ENCODE measurements at places on chromosomes 7 and 10.

GRCh38 chr7:95691464-95691863 is 80.9 kb upstream of the DYNC1I1 start:
- no peak for DNase-seq

DNA sequence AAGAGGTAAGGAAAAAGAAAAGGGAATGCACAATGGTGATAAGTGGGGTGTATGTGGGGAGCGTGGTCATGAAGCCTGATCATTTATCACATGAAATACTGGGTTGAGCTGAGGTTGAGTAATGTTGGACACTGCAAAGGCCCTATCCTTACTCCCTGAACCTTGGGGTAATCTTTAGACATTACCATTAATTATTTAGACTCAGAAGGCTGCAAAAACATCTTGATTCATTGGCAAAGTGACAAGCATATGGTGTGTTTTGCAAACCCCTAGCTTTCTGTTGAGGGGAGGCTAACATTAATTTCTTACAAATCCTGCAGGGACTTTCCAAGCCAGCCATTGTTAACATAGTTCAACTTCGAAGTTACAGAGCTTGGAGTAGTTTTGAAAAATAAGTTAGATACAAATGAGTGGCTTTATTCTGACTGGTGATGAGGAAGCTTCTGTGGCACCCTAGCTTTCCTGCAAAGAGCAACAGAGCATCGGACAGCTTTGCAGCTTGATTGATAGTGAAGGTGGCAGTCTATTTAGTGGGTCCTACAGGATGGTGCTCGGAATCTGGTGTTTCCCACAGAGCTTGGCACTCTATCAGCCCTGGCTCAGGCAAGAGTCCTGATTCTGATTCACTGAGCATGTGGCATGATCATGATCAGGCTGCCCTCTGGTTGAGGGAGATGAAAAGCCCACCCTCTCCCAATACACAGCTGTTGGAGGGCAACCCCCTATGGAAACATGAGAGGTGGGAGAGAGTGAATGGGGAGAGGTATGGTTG is 153.7 kb upstream of the NPVF start:
- no peak for DNase-seq

DNA sequence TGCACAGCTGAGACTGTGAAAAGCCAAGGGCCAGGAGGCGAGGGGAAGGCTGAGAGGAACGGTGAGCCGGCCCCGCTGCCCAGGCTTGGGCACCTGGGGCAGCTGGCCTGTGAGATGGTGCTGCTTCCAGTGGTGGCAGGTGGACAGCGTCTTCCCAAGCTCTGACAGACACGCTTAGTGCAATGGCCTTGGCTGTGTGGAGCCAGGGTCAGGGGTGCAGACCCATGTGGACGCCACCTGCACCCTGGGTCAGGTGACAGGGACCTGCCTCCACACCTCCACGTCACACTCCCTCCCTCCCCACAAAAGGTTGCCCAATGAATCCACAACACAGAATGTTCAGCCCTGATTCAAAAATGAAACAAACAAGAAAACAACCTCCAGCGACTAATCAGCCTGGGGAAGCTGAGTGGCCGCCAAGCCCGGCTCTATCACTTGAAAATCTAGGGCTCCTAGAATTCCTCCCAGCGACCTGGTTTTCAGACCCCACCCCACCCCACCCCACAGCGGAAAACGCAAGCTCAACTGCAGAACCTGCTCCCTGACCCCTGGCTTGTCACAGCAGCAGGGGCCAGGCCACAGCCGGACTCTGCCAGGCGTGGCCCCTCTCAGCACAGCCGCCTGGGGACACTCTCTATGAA is 54.3 kb downstream of the PRKAG2 start:
- DNase-seq = no peak

GRCh38 chr10:33134011-33134751 is 176.2 kb upstream of the ITGB1 start:
- DNase-seq = peak; percentile 70

DNA sequence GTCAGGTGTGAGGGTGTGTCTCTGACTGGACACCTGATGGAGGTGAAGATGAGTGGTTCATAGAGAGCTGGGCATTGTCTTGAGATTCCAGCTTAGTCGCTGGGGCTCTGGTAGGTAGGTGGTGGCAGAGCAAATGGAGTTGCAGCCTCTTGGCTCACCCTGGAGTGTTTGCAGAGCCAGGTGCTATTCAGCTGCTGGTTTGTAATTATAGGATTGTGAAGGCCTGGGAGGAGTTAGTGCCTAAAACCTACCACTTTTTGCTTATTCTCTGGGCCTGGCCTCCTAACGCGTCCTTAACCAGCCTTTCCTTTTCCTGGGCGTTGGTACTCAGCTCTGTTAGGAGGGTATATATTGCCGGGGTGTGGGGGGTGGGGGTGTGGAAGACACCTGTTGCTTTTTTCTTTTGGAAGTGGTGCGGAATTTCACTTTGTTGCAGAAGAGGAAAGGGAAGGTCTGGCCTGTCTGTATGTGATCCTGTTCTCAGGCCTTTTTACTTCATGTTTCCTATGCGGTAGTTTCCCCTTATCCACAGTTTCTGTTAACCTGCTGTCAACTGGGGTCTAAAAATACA is 3.2 kb downstream of the PPRC1 start:
- no peak for DNase-seq

DNA sequence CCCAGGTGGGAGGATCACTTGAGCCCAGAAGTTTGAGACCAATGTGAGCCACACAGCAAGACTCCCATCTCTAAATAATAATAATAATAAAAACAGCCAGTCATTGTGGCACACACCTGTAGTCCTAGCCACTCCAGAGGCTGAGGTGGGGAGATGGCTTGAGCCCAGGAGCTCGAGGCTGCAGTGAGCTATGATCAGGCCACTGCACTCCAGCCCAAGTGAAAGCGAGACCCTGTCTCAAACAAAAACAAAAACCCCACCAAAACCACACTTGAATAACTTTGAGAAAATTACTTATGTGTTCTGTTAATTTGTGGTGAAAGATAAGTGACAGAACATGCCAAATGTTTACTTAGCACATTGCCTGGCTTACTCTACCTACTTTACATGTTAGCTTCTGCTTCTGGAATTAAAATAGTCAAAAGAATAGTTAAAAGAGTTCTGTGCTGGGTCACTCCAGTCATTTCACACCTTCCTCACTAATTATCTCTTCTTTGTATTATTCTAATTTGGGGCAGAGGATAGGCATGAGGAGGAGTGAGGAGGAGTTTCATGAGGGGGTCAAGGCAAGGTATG is 9.8 kb downstream of the TMEM60 start:
- DNase-seq = no peak

GRCh38 chr7:39615350-39615975 is 7.9 kb upstream of the RALA start:
- DNase-seq = no peak

- no peak for DNase-seq
Measured at GRCh38 chr10:33566001-33566400, 231.5 kb upstream of the NRP1 start.

DNA sequence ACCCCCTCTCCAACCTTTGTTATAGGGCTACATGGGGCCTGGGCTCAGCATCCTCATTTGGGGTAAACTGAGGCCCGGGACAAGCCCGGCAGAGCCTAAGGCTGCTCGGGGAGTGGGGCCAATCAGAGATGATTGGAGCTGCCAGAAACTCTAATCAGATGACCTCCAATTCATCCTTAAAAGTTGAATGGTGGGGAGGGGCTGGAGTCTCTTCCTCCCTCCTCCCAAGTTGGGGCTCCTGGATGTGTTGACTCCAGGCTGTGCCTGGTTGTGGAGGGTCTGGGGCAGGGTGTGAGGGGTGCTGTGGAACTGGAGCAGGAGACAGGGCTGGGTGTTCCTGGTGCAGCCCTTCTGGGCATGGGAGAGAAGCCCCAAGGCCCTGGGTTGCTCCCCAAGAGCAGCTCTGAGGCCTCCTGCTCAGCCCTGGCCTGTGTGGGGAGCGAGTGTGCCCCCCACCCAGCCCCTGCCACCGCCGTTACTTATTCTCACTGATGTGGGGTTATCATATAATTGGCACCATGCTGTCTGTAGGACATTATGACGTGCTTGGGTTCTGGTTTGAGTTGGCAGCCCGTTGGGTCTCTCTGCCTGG is 2.2 kb downstream of the BHLHA15 start:
- no peak for DNase-seq

DNA sequence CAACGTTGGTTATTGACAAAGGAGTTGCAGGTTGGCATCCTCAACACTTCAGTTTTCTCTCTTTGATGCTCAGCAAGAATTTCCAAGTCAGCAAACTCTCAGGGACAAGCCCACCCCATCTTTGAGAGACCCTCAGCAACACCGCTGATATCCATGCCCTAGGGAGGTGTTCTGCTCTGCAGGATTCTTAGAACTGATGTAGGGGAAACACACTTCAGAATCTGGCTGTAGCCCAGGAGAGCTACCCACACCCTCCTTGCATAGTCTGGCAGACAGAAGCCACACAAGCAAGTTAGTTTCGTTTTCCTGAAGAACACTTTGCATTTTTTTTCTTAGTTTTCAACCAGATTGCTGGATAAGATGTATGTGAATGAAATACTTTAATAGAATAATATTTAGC is 822 bp downstream of the SAMD9L start:
- peak; percentile 70 for DNase-seq

GRCh38 chr10:12358863-12359564 is 9.7 kb downstream of the CAMK1D start:
- DNase-seq = no peak

- DNase-seq = peak; percentile 91
Measured at GRCh38 chr7:130356121-130356875, 11.7 kb downstream of the CPA5 start.

DNA sequence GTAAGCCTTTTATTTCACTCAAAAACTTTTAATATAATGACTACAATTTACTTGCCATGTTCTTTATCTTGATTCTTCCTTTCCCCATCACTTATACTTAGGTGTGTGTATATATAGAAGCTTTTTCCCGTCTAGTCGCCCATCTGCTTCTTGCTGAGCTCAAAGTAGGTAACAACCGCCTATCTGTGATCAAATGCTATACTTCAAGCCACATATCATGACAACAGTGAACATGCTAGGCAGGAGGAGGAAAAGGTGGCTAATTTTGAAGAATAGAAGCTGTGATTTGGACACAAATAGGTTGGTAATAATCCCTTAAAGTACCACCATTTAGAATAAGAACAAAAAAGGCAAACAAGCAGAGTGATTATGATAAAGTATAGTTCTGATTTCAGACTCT is 367.3 kb upstream of the CHRM2 start:
- no peak for DNase-seq

GRCh38 chr7:74233655-74234285 is 20.4 kb downstream of the RFC2 start:
- DNase-seq = no peak

DNA sequence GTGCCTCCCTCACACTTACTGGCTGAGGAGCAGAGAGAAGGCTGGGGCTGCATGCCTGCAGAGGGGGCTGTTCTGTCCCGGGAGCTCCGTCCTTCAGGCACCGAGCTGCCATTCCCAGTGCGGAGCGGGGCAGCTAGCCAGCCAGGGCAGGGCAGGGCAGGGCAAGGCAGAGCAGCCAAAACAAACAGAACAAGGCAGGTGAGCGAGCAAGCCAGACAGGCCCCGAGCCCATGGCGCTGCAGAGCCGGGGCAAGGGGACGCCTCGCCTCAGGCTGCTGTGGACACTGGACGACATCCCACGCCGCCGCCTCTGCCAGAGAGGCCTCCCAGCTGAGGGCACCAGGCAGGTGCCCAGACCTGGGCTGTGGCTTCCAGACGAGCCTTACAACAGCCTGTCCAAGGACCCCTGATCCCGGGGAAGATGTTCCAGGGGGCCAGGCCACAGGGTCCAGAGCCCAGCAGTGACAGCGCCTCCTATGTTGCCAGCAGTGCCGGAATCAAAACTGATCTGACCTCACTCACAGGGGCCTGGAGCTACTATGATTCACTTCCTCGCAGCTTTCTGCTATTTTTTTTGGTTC is 8.2 kb upstream of the NDST2 start:
- no peak for DNase-seq

- peak; percentile 84 for DNase-seq
Measured at GRCh38 chr10:35127289-35127891, 744 bp downstream of the CREM start.

DNA sequence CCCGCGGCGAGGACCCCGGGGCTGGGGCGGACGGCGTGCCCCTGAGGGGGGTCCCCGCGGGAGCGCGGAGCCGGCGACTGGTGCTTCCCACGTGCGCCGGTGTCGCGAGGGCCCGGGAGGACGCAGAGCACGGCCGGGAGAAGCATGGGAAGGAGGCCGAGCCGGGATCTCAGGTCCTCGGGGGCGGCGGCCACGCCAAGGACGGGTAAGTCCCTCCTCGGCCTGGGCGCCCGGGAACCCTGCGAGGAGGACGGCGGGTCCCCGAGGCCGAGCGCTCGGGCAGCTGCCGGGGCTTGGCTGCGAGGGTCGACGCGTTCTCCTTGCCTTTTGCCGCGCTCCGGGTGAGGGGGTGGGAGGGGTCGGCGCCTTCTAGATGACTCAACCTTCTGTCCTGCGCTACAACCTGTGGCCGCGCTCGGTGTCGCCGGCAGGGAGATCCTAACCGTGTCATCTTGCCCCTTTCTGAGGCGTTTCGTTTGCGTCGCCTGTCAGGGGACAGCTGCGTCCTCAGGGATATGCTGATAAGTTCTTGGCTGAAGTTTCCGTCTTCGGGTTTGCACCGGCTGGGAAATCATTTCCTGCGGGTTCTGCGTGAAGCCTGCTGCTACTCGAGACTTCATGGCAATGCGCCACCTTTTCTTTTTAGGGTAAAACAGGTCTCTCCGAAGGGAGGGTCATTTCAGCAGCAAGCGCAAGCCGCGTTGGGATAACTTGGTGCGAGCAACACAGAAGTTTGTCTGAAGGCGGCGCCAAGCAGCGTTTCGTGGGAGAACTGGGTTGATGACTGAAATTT is 529 bp downstream of the TASOR2 start:
- peak; percentile 66 for DNase-seq

GRCh38 chr10:44873160-44873559 is 38.0 kb upstream of the TMEM72 start:
- DNase-seq = no peak

DNA sequence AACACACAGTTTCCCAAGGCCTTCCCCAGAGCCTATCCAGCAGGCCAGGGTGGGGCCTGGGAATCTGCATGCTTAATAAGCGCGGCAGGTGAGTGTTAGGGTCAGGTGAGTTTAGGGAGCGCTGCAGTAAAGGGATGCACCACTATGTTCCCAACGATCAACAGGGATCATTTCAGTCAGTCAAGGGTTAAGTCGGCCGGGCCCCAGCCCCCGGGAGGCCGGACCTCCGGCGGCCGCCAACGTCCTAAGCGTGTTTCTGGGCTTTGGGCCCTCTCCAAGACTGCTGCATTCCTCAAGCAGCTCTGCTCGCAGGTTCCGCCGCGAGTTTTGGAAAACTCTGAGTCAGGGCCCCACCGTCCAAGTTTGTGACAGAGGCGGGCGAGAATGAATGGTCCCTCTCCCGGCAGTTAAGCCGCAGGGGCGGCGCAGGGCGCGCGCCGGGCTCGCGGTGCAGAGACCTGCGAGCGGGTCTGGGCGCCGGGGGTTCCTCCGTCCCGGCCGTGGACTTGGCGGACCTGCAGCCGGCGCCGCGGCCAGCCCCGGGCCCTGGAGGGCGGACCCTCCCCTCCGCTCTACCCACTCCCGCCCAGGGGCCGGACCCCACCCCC is 81.6 kb downstream of the ARHGAP22 start:
- peak; percentile 96 for DNase-seq

GRCh38 chr7:71972534-71972933 is 439.6 kb downstream of the CALN1 start:
- DNase-seq = no peak

GRCh38 chr10:132313305-132313704 is 5.6 kb upstream of the STK32C start:
- no peak for DNase-seq

GRCh38 chr7:117153016-117153545 is 169.8 kb downstream of the WNT2 start:
- DNase-seq = no peak

Measured in AG20443 (cell line).